ENCODE measurements at places on chromosomes 1 and 21.

GRCh38 chr1:31927661-31927980, 10.5 kb downstream of the PTP4A2 start:
- DNase-seq, result no peak

DNA sequence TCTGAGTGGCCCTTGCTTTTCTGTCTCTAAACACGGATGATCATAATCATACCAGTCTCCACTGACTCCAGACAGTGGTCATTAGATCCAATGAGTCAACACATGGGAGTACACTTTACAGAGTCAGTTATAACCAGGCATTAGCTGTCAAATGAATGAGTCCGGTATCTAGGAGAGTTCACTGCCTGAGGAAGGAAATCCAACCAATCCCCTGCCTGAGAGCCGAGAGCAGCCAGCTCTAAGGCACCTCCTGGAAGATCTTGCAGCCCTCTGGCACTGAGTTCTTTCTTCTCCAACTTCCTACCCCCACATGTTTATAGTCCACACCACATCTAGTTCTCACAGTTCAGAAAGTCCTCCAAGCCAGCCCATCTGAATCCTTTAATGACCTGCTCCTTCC, 29.4 kb upstream of the RBM15 start:
- DNase-seq, result no peak

DNA sequence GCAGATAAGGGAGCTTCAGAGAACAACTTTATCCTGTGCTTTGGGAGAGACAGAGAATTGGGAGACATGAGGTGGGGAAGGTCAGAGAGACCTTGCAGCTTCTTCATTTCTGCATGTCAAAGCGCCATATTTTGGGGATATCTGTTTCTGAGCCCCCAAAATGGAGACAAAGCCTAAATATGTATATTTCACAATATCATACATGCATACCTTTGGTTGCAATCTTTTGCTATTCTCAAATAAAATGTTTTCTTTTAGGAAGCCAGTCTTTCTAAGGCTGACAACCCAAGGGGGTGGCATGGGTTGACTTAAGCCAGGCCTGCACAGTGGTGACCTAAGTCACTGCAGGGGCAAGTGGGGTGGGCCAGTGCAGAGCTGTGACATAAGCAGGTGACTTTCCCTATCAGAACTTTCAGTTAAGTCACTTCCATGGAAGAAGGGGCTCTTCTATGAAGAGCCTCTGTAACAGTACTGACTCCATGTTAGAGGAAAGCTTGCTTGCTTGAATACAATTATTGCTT, 13.9 kb upstream of the MRPL55 start:
- DNase-seq, result no peak

GRCh38 chr1:19643121-19643520, 990 bp upstream of the NBL1 start:
- DNase-seq, result no peak

DNA sequence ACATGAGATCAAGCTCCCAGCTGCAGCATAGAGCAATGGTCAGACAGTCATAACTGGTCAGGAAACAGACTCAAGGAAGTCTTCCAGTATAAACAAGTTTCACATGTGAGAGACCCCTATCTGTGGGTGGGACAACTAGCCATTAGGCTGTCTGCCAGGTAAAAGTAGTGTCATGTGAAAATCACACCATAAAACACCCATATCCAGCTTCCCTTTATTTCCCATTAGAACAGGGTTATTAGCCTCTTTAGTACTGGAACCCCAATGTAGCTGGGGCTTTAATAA, 426.7 kb downstream of the KCNT2 start:
- DNase-seq, result no peak

DNA sequence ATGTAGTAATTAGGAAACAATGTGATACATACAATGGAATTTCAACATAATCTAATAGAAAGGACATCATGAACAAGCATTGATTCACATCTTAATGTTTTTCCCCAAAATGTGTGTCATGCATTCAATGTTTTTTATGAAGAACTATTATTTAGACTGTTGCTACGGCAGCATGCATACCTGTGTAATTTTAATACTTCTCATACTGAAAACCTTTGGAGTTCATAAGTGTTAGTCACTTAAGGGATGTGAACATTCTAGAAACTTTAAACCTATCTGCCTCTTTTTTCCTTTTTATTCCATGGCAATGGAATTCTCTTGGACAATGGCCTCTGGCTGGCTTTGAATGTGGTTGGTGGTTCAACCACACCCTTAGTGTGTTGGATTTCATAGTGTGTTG, 48.6 kb downstream of the TMPRSS15 start:
- DNase-seq, result no peak

DNA sequence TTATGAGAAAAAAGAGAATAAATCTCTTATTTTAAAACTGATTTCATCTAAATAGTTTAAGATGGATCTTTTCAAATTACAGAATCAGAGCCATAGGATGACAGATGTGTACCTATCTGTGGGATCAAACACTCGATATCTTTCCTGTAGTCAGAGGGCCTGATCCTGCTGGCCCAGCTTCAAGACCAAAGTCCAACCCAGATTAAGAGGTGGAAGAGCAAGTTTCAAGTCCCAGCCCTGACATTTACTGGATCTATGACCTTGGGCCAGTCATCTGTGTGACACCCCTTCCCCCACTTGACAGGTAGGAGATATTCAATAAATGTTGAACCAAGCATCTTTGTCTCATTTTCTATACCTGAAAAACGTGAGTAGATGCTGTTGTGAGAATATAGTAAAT, 140.7 kb downstream of the FAM78B start:
- no peak for DNase-seq

- peak; percentile 36 for DNase-seq
These were observed 12.6 kb downstream of the FLG2 start for GRCh38 chr1:152347116-152347728.

- no peak for DNase-seq
These were observed 67.2 kb upstream of the ARHGAP29 start for GRCh38 chr1:94304553-94304952.

- DNase-seq, result no peak
These were observed 75.3 kb upstream of the WDR26 start for GRCh38 chr1:224509907-224510306.

GRCh38 chr21:25366116-25366515, 241.2 kb downstream of the MRPL39 start:
- DNase-seq, result no peak

GRCh38 chr1:227891223-227891954, 56.3 kb downstream of the WNT9A start:
- DNase-seq, result no peak

DNA sequence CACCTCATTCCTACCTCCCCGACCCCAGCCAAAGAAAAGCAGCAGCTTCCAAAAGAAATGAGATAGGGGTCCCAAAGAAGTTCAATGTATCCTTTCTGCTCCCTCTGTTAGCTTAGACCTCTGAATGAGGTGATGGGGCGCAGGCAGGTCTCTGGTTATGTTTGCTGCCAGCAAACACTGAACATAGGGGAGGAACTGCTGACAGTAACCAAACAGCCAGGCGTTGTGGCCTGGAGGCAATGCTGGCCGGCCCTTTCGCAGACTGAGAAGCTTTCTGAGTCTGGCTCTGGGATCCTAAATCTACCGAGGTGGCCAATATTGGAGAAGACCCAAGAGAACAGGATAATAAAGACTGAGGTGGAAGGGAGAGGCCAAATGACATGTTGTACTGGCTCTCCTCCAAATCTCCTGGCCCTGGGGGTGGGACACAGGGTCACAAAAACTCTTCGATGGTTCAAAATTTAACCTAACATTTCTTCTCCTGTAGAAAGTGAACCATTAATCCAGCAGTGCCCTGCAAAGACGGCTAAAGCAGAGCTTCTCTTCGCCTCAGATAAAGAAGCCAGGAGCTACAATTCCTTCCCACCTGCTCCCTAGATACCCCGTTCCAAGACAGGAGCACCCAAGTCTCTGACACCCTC, 19.6 kb downstream of the SSR2 start:
- DNase-seq, result no peak

DNA sequence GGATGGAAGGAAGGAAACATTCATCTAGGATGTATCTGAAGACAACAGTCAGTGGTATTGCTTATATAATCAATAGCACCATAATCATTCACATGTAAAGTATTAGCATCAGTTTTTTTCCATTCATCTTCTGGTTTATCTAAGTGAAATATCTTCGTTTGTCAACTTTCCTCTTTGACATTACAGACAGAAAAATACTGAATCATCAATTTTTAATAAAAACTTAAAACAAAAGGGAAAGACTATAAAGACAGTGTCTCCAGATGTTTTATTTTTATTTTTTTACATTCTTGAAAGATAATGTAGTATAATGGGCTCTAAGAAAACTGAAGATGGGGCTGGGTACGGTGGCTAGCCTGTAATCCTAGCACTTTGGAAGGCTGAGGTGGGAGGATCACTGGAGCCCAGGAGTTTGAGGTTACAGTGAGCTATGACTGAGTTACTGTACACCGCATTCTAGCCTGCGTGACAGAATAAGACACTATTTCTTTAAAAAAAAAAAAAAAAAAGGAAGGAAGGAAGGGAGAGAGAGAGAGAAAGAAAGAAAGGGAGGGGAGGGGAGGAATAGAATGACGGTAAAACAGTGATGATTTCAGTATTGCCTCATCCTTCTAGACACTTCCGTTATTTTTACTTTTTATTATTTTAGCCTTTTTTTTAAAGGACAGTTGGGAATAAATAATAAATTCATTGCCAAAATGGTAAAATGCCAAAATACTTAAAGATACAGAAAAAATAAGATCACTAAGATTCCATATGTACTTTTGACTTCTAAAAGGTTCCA, 89.5 kb downstream of the NRIP1 start:
- no peak for DNase-seq

GRCh38 chr1:233668146-233668724, 54.3 kb downstream of the KCNK1 start:
- DNase-seq, result no peak

DNA sequence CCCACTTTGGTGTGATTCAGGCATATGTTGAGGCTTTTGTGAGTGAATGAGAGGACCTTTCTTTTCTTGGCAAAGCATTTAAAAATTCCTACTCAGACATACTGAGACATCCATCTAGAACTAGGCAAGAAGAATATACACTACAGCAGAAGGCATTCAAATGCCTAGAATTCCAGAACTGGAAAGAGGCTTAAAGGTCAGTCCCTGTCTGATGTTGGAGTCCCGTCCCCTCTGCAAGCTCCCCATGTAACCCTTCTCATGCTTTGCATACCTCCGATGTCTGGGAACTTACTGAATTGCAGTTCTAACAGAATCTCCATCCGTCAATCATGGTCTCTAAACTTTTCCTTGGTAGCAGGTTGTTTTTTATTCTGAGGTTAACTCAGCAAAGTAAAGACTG, 152.9 kb downstream of the ATP6V1G3 start:
- DNase-seq, result no peak

GRCh38 chr21:19640964-19641363, 1237.4 kb upstream of the TMPRSS15 start:
- no peak for DNase-seq

- no peak for DNase-seq
These were observed 7.0 kb upstream of the C1orf174 start for GRCh38 chr1:3907031-3907534.

- no peak for DNase-seq
These were observed 55.0 kb downstream of the WNT9A start for GRCh38 chr1:227892489-227893299.

DNA sequence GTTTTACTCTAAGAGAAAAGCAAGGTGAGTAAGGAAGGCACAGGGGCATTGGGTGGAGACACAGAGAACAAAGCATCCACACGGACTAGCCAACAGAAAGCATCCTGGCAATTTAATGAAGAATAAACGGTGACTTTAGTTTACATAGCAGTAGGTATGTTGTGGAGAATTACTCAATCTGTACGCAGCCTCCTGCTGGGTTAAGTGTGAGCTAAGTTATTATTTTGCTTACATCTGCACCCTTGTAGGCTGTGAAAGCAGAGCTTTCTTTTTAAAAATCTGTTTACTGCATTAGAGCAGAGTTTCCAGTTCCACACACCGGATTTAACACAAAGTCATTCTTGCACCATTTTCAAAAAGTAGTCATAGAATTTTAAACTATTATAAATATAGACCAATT, 144.5 kb downstream of the AKT3 start:
- DNase-seq, result no peak

GRCh38 chr1:223244366-223245103, 101.5 kb upstream of the TLR5 start:
- no peak for DNase-seq

DNA sequence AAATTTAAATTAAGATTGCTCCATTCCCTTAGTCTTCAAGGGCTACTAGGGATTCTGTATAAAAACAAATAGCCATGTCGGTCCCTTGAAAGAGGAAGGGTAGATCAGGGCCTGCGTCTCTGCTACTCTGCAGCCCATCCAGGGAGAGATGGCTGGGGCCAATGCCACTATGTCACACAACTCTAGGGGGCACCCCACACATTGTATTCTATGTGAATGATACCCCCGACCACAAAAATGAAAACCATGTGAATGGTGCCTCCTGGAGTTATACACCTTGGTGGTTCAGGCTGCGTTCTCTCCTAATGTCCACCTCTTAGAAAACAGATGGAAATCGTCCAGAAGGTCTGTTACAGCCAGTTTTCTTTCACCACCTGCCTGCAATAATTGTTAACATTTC, 18.0 kb downstream of the PIK3C2B start:
- no peak for DNase-seq

- DNase-seq, result no peak
These were observed 56.4 kb downstream of the DISP3 start for GRCh38 chr1:11535316-11535715.

GRCh38 chr1:161084597-161084988, 4.8 kb downstream of the NECTIN4 start:
- DNase-seq, result no peak

- no peak for DNase-seq
These were observed 13.1 kb upstream of the PARS2 start for GRCh38 chr1:54777431-54777830.

- DNase-seq, result no peak
These were observed 58.9 kb downstream of the SWT1 start for GRCh38 chr1:185215911-185216310.

DNA sequence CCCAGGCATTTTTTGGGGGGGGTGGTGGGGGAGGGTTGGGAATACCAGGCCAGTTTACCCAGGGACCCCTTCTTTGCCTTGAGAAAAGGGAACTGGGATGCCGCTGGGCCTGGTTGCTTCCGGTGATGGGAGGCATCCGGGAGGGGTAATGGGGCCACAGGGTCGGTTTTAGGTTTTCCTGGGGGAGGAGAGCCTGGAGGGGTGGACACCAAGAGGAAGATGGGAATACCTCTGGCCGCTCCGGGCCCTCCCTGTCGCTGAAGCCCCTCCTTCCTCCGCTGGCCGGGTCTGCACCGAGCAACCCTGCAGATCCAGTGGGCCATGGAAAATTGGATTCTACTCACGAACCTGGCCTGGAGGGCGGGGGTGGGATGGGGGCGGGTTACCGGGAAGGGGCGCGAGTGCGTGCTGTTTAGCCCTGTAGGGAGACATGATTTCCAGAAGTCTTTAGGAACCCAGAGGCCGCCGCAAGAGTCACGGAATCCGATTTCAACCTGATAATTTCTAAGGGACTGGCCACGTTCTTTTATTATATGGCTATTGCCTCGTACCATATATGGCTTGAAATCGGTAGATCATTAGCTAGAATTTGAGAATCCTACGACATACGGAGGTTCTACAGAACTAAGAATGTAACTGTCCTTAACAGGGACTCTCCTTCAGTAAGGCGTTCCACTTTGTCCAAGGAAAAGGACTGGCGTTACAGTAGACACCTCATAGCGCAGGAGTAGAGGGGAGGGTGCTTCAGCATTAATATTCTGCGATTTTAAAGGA, 749 bp downstream of the AKIRIN1 start:
- DNase-seq, result no peak
